SW480 (cell line): ENCODE measurements at places on chromosomes 3 and 15.

GRCh38 chr3:76561494-76562236 is 478.2 kb upstream of the ROBO2 start:
- peak; percentile 99 for DNase-seq

- peak; percentile 31 for DNase-seq
These were observed 223.6 kb upstream of the PDZRN3 start for GRCh38 chr3:73848173-73848906.

DNA sequence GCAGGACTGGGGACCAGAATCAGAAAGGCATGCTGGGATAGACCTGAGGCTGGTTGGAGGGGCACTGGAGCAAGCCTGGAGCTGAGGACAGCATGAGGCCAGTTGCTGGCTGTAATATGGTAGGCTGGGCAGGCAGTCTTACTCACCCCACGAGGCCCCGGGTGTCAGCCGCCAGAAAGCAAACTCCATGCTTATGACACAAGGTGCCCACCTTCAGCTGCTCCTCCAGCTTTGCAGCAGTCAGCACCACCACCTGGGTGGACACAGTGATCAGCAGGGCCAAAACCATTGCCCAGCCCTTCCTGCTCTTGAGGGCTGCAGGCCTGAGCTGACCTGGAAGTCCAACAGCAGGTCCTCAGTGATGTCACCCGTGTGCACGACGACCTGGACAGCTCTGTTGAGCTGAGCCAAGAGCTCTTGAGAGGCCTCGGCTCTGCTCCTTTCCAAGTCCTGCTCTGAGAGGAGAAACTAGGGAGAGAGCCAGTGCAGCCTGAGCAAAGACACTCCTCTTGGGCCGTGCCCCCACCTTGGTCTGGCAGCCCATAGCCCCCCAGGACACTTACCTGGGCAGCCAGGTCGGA is 747 bp downstream of the UBA7 start:
- no peak for DNase-seq

- no peak for DNase-seq
These were observed 81.9 kb upstream of the PTX3 start for GRCh38 chr3:157354722-157355121.

DNA sequence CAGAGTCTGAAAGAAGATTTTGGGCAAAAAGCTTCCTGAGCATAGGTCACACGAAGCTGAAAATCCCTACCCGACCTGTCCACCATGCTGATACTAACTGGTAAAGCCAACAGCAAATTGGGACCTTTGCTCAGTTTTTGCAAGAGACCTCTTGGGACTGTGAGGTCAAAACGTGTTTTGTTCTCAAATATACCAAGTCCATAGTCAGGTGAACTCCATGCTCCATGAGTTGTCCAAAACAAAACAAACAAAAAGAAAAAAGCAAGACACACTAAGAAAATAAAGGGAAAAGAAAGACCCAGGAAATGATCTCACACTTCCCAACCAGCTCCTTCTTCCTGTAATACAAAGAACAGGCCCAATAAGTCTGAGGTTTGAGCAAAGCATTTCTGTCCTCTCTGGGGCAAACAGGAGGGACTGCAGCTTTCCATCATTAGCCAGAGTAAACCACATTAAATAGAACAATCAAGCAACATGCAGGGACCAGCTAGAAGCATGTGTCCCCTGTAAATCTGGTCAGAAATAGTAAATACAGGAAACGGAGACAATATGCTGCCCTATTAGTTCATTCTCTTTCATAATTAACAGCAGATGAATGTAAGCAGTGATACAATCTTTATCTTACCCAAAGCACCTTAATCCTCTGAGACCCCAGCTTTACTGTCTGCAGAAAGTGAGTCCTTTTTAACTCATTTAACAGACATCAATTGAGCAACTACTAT is 125.0 kb upstream of the LIPC start:
- no peak for DNase-seq

DNA sequence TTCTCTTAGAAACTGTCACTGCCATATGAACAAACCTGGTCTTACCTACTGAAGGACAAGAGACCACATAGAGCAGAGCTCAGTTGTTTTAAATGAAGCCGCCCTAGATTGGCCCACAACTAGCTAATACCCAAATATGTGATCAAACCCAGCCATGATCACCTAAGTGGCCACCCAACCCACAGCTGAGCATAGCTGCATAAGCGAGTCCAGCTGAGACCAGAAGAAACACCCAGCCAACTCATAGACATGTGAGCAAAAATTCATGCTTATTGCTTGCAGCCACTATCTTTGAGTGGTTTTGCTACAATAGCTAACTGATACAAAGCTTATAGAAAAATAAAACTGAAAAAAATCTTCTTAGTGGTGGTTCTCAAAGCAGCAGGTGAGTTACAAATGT is 124.3 kb upstream of the CPNE4 start:
- DNase-seq, result no peak

DNA sequence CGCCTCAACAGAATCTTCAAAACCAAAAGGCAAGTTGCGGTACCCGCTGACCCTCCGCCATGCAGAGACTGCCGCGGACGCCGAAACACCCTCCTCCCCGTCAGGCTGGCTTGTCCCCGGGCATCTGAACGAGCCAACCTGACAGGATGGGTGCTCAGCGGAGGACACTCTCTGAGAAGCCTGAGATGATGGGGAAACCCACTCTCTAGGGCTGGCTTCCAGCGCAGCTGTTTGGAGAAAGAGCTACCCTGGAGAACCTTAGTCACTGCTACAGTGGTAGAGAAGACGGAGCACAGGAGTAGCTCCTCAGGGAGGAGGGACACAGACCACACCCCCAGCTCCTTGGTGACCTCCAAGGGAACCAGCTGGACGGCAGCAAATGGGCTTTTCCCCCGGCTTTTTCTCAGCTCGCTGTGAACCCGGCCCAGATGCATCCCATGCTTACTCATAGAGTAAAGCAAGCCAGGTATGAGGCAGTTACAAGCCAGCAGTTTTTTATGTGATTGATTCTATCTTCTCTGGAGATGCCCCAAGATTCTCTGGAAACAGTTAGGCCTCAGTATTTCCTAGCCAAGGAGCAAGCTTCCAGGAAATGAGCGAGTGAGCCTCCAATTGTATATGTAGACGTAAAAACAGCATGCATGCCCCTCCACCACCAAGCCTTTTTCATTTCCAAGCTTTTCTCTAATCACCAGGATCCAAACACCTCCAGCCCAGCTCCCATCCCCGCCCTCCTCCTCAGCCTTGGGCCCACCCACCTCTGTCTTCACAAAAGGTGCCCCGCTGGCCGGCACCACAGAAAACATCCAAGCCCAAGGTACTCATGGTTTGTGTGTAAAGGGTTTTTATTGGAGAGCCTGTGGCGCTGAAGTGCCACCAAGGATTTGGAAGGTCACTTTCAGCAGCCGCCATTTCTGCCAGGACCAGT is 38.7 kb downstream of the FAM174B start:
- no peak for DNase-seq

GRCh38 chr15:67413770-67414390 is 107.1 kb upstream of the C15orf61 start:
- DNase-seq, result peak; percentile 79

DNA sequence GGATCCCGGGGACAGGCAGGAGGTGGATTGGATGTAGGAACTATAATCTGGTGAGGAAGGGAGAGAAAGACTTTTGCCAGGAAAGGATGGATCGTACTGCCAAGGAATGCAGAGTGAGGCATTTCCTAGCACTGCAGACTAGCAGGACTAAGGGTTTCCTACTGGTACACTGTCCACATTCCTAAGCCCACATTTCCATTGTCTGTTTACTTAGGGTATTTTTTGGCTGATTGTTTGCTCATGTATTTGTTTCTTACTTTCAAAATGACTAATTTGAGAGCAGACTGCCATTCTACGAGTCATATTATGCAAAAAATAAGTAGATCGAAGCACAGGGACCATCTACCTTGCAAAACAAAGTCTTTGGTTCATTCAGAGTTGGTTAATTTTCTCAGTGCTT is 1029.5 kb upstream of the NR2F2 start:
- no peak for DNase-seq

DNA sequence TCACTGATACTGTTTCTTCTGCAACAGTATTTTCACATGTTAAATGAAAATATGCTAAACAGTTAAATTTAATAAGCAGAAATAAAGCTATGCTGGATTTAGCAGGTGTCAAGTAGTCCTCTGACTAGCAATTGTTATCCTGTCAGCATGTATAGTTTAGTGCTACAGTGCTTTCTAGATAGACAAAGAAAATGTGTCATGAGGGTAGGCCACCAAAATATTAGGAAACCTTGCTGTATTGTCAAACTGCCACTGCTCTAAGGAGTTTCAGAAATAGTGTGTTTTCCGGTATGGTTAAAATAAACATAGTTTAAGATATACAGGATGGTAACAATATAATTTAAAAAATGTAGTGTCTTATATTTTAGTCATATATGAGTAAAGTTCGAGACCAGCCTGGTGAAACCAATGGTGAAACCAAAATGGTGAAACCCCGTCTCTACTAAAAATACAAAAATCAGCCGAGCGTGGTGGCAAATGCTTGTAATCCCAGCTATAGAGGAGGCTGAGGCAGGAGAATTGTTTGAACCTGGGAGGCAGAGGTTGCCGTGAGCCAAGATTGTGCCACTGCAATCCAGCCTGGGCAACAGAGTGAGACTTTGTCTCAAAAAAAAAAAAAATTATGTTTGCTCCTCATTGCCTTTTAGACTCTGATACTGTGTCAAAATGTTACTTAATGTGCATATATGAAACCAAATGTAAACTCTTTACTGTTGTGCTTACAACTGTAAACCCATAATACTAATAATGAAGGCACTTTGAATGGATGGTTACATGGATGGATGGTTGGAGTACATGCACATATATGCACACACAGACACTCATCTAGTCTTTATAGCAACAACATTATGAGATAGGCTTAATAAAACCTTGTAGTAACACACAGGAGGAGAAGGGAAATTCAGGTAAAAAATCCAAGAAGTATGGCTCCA is 204.8 kb downstream of the RSRC1 start:
- DNase-seq, result no peak

- DNase-seq, result no peak
These were observed 369.4 kb downstream of the MAGI1 start for GRCh38 chr3:65669163-65669875.

DNA sequence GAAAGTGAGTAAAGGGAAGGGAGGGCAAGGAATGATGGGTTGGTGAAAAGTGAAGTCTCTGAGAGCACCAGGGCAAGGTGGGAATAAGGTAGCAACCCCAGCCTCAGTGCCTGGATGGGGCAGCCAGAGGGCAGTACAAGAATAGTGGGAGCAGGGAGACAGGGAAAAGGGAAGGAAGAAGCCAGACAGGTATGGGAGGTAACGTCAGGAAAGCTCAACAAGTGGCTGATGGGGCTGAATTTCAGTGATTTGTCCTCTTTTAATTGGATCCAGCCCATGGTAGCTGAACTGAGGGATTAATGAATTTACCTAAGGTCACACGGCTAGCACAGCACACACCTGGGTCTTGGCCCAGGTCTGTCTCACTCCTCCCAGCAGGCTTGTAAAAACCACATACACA is 12.6 kb downstream of the RORA start:
- DNase-seq, result no peak

DNA sequence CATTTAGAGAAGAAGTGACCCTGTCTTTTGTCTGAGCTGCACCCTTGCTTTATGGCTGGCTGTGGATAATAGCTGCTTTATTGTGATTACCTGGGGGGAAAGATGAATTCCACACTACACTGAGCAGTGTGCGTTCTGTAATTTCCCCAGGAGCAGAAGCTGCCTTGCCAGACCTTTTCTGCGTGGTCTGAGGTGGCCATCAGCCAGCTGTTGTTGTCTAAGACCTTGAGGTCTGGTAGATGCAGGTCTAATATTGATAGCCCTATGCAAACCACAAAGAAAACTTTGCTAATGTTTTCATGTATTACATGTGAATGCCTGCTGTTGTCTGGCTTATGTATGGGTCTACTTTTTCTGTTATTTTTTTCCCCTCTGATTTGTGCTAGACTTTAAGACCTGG is 144.6 kb downstream of the THSD4 start:
- DNase-seq, result no peak

GRCh38 chr15:68634531-68634930 is 55.7 kb downstream of the CORO2B start:
- DNase-seq, result no peak

DNA sequence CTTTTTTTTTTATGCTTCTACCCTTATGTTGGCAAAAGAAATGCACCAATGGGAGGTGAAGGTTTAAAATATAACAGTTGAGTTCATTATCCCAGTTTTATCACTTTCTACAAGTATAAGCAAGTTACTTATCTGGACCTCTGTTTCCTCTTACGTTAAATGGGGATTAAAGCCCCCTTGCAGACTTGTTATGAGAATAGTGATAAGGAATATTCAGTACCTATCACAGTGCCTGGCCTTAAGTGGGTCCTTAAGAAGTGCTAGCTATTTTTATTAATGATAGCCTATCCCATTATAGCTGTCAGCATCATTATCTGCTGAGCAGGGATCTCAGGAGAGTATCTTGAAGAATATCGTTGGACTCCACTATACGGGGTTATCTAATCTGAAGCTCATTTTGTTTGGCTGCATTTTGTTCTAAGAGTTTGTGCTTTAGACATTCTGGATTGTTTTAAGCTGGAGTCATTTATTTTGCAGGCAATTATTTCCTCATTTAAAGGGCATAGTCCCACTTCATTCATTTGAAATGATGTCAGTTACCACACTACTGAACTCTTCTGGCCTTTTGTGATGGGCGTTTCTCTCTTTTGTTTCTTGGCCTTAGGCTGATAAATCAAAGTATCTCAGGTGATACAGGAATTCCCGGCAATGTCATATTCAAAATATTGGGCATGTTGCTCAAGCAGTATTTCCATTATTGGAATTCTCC is 28.8 kb downstream of the RAB8B start:
- DNase-seq, result no peak

DNA sequence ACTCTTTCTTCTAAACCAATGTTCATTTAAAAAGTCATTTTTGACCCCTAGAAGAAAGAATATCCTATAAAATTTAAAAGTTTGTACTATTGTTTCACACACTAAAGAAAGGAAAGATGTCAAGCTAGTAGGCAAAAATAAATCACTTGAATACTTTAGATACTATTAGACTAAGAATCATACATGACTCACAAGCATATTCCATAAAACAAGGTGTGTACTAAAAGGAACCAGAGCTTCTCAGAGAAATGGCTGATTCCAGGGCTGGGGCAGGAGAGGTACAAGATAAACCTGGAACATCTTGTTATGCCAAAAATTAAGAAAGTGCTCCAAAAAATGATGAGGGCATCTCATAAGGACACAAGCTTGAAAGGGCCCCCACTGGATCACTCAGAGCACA is 8.7 kb downstream of the DLG1 start:
- DNase-seq, result no peak
